ENCODE measurements at places on chromosomes 7 and 10.

DNA sequence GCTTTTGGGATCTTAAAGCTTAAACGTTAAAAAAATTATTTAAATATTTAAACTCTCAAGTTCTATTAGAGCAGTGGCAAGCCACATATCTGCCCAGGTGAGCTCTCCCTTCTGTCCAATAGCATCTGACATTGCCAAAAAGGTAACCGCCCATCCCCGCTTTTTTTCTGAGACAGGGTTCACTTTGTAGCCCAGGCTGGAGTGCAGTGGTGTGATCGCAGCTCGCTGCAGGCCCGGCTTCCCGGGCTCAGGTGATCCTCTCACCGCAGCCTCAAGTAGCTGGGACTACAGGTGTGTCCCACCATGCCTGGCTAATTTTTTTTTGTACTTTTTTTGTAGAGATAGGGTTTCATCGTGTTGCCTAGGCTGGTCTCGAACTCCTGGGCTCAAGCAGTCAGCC, 83.2 kb downstream of the RBM33 start:
- DNase-seq, result no peak

DNA sequence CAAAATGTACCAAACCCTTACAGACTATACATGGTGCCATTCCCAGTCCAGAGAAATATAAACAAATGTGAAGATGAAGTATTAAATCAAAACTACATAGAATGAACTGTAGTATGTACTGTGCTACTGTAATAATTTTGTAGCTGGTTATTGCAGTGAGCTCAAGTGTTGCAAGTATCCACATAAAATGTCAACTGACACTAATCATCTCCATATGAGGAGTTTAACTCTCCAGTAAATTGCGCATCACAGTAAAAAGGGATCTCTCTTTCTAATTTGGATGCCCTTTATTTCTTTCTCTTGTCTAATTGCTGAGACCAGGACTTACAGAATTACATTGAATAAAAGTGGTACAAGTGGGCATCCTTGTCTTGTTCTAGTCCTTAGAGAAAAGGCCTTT, 165.5 kb downstream of the CPED1 start:
- no peak for DNase-seq

GRCh38 chr10:102134416-102134815, 1.6 kb downstream of the PPRC1 start:
- no peak for DNase-seq

GRCh38 chr10:11930312-11930978, 107.3 kb downstream of the PROSER2 start:
- DNase-seq, result no peak

- DNase-seq, result no peak
These were observed 4.1 kb upstream of the VSIR start for GRCh38 chr10:71777213-71777985.

DNA sequence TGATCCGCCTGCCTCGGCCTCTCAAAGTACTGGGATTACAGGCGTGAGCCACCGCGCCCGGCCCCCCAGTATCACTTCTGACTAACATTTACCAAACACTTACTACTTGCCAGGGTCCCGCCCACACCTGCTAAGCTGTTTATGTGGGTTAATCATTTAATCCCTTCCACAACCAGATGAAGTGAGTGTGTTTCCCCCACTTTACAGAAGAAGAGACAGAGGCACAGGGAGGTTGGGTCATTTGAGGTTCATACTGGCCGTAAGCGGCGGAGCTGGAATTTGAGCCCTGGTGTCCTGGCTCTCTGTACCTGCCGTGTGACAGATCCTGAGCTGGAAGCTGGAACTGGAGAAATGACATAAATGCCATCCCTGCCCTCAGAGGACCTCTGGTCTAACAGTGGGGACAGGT, 15.1 kb upstream of the VPS37D start:
- DNase-seq, result no peak

DNA sequence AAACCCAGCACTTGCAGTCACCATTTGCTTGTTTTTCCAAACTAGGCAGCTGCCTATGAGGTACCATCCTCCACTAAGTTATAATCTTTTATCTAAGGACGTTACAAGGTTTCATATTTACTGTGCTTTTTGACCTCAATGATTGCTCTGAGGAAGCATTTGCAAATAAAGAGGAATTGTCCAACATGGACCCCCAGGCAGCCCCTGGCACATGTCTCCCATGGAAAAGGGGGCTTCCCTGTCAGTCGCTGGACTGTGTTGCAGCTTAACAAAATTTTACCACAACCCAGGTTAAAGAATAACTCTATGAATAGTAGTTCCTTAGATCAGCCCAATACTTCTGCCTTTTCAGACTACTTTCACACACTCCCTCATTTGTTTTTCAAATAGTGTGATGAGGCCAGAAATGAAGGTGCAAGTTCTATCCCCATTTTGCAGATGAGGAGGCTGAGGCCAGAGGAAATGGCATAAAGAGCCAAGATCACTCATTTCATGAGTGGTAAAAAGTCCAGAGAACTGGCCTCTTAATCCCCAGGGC, 52.8 kb upstream of the ZPBP start:
- DNase-seq, result no peak

DNA sequence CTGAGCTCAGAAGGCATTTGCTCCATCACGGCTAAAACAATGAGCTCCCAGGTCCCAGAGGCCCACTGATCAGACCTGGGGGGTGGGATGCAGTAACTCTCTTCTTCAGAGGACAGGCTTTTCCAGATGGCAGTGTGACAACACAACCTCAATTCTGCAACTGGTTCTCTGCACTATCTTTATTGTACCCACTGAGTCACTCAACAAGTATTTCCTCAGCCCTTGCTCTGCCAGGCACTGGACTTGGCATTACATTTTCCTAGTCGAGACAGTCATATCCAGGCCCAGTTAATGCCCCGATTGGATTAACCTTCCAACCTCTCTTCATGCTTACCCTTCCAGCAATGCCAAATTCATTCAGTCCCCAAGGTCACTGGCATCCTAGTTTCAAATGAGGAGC, 72.6 kb downstream of the JAZF1 start:
- DNase-seq, result no peak

DNA sequence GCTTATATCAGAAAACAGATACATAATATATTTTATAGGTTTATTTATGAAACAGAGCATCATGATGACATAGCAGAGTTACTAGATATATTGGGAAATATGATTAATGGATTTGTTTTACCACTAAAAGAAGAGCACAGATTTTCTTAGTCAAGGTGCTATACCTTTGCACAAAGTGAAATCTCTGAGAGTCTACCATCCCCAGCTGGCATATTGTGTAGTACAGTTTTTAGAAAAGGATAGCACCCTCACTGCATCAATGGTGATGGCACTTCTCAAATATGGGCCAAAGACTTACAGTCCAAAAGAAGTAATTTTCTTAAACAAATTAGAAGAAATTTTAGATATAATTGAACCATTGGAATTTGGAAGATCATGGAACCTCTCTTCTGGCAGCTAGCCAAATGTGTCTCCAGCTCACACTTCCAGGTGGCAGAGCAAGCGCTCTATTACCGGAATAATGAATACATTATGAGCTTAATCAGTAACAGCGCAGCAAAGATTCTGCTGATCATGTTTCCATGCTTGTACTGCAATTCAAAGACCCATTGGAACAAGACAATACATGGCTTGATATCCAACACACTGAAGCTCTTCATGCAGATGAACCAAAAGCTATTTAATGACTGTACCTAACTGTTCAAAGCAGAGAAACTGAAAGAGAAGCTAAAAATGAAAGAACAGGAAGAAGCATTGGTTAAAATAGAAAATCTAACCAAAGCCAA, 21.9 kb upstream of the CREB3L2 start:
- no peak for DNase-seq

GRCh38 chr10:69367469-69367868, 49.2 kb downstream of the TACR2 start:
- no peak for DNase-seq
